LoVo (cell line): ENCODE measurements at places on chromosomes 13 and 19.

DNA sequence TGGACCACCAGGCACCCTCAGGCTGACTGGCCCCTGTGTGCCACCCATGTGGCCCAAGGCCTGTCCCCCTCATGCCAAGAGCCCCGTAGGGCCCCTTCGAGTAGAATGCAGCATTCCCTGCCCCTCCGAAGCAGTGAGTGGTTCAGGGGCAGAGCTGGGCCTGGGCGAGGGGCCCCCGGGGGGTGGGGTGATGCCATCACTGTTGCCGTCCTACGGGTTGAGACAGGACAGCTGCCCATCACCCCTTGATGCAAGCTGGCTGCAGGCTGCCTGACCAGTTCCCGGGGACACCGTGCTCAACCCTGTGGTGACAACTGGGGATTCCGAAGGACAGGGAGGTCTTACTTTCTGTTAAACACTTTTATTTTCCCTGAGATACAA, 4.7 kb downstream of the SBNO2 start:
- no peak for DNase-seq

GRCh38 chr19:10835089-10835753, 791 bp downstream of the TMED1 start:
- no peak for DNase-seq

DNA sequence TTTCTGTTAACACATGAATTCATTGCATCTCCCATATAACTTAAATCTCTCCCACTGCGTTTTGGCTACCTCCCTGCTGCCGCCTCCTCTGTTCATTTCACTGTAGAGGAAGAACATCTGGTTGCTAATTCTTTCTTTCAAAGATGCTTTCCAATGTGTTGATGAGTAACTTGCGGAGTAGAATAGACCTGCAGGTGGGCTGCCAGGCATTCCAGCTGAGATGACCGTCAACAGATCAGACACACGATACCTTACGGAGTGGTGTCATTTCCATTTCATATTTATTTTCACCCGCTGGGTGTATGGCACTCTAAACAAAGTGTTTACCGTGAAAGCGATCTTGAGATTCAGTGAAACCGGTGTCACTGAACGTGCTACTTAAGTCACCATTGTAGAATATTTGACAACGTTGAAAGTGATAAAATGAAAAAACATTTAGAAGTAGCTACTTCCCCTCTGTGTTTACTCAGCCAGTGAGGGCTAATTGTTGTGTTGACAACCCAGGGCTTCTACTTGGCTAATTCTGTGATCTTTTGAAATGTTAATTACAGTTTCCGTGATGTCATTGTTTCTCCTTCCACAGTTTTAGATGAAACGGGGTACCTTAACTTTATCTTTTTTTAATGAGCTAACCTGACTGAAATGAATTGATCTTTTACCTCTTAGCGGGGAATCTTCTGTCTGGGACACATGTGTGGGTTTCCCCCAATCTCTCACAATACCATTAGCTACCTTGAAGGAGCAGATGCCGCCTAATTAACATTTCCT, 228.5 kb upstream of the ARGLU1 start:
- DNase-seq: no peak

GRCh38 chr13:52899206-52899605, 50.8 kb upstream of the PCDH8 start:
- DNase-seq: no peak
